ENCODE measurements at places on chromosomes 4 and X. TPM values are rescaled to one million over a fixed set of nuclear protein-coding genes. Genes with fewer than 3 reads are reported as not detected.

- no peak for DNase-seq
Observed at GRCh38 chr4:79013756-79014155, 74.5 kb upstream of the PAQR3 start.

DNA sequence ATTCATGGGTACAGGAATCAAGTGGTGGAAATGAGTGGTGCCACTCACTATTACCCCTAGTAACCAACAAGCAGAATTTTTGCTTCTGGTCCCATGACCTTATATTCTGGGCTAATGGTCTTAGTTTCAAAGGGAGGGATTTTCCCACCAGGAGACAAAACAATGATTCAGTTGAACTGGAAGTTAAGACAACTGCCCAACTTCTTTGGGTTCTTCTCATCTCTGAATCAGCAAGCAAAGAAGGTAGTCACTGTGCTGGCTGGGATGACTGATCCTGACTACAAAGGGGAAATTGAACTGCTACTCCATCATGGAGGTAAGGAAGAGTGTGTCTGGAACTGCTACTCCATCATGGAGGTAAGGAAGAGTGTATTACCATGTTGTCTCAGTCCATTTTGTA lies 87.2 kb downstream of the IL13RA2 start:
- DNase-seq: no peak

GRCh38 chr4:2266181-2266580 lies 4.3 kb upstream of the MXD4 start:
- DNase-seq: no peak

DNA sequence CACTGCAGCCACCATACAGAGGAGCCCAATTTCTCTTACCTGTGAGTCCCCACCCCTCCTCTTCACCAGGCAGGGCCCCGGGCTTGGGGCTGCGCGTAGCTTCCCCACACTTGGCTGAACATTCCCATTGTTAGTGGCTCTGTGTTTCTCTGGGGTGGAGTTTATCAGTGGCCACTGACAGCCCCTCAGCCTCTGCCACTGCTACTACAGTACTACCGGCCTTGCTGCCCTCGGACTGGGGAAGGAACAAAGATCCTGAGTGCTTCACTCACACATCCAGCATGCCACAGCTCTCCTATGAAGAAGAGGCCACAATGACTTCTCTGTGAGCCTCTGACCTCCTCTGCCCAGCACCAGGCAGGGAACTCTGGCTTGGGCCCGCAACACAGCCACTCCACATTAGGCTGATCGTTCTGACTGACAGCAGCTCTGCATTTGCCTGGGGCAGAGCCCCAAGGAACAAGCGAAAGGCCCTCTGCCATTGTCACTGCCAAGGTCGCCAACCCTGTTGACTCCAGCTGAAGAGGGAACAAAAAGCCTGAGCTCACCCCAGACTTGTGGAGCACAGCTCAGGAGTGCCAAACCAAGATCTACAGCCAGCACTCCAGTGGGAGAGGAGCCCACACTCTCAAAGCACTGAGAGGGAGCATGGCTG lies 24.0 kb downstream of the ABCB7 start:
- no peak for DNase-seq

- no peak for DNase-seq
Observed at GRCh38 chrX:53135581-53135980, 41.6 kb downstream of the KANTR start.

Gene PCDH19
- total RNA-seq: not detected

DNA sequence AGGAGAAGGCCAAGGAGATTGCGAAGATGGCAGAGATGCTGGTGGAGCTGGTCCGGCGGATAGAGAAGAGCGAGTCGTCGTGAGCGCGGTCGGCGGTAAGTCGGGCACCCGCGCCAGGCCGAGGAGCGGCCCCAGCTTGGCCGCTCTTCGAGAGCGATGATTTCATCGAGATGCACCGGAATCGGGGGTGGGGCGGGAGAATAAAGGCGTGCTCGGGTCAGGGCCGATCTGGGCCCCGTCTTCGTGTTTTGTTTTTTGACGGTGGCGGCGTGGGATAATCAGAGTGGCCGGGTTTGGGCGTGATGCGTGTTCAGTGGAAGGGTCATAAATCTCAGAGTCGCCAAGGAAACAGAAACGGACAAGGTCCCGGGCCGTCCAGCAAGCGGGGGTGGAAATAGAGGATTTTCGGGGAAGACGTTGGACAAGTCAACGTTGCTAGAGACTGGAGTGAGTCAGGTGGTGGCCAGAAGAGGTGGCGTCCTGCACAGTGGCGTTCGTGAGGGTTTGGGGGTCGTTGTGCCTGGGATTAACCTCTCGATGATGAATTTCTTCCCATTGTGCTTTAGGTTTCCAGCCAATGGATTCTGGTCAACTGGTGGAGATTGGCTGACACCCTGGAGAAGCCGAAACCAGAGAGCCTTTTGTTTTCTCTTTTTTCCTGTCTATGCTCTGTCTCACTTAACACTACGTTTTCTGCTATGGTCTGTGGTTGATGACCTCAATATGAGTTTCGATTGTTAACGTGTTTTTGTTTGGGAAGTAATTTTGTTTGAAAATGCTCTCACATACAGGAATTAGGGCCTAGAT lies 882 bp downstream of the MRFAP1 start:
- no peak for DNase-seq

Gene CENPVL3
- total RNA-seq: not detected

- DNase-seq: no peak
Observed at GRCh38 chrX:12919051-12919450, 12.6 kb downstream of the TLR8 start.

DNA sequence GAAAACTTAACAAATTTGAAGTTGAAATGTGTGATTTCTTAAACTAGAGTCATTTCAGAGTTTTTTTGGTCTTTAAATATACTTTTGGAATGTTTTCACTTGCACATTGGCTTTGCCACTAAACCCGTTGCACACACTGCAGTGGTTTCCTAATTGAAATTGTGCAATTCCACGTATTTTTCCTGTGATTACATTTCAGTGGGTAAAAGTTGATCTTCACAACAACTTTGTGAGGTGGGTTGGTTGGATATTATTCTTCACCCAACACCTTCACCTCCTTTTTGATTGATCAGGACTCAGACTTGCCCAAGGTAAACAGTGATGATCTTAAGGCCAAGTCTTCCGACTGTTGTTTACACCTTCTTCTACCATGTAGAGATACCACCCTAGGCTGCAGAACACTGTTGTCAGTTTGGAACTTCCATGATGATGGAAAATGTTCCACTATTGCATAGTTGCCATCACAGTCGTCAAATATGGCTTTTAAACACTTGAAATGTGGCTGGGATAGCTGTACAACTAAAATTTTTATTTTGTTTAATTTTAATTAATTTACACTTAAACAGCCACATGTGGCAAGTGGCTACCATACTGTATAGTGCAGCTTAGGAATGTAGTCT lies 13.7 kb downstream of the SEPTIN11 start:
- DNase-seq: no peak

- no peak for DNase-seq
Observed at GRCh38 chrX:15881381-15881897, 26.8 kb upstream of the AP1S2 start.

DNA sequence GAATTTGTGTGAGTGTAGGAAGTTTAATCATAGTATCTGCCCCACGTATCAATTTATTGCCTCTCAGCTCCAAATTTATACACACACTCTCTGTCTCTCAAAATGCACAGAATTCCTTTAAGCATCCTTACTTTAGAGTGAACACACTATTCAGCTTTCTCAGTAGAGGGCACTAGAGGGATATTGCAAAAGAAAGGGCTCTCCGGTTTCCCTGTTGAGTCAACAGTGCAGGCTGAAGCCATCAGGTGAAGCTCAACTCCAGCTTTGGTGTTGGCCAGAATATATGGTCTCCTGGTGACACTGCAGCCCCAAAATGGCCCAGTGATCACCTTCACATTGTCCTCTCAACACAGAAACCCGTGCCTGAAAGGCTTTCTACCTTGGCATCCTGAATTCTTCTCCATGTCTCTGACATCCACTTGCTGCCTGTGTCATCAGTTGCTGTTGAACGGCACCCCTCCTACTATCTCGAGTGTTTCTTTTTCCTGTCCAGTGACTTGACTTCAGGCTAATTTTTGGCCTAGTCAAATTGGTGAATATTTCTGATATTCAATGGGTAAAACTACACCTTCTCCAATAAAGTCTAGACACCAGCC lies 670.5 kb downstream of the GABRG1 start:
- DNase-seq: no peak

Gene MAGEA12
- not detected for total RNA-seq

Gene TSPYL2
- 73.2 TPM for total RNA-seq

Measured in activated naive CD8-positive, alpha-beta T cell treated with anti-CD3 and anti-CD28 coated beads, Interleukin-2, amount 10 ng/mL, durations not matched to agents 7 days and 5 days (primary cell).